ENCODE measurements at places on chromosomes 6 and 20. TPM values are rescaled to one million over a fixed set of nuclear protein-coding genes. Genes with fewer than 3 reads are reported as not detected.

Gene IRF4
- 2.0 TPM for total RNA-seq

GRCh38 chr20:50004229-50004628 lies 21.4 kb downstream of the SNAI1 start:
- DNase-seq = no peak

- DNase-seq = no peak
These were observed 16.2 kb downstream of the STAU1 start for GRCh38 chr20:49171909-49172308.

Gene PRDM13
- not detected for total RNA-seq

DNA sequence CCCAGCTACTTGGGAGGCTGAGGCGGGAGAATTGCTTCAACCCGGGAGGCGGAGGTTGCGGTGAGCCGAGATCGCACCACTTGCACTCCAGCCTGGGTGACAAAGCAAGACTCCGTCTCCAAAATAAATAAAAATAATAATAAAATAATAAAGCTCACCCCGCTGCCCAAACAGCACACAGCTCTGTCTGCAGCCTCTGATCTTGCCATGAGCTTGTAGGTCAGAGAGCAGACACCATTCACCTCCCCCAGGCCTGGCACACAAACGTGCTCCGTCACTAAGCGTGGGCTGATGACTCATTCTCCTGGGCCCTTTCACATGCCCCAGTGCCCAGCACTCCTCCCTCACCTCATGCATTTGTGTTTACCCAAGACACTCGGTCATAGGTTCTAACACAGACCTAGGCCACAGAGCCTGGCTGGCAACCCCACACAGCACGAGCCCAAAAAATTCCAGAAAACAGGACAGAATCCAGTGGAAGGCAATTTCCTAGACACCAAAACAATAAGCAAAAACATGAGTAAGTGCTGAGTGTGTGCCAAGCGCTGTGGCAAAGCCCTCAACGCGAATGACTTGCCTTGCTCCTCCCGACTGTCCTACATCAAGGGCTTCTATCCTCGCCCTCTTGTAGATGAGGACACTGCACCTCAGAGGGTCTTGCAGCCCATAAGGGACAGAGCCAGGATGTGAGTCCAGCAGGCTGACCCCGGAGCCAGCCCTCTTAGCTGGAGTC lies 18.0 kb downstream of the ATP9A start:
- DNase-seq = peak; percentile 76

Gene PRR18
- total RNA-seq = not detected

GRCh38 chr20:21388566-21388965 lies 8.8 kb downstream of the NKX2-4 start:
- DNase-seq = no peak

DNA sequence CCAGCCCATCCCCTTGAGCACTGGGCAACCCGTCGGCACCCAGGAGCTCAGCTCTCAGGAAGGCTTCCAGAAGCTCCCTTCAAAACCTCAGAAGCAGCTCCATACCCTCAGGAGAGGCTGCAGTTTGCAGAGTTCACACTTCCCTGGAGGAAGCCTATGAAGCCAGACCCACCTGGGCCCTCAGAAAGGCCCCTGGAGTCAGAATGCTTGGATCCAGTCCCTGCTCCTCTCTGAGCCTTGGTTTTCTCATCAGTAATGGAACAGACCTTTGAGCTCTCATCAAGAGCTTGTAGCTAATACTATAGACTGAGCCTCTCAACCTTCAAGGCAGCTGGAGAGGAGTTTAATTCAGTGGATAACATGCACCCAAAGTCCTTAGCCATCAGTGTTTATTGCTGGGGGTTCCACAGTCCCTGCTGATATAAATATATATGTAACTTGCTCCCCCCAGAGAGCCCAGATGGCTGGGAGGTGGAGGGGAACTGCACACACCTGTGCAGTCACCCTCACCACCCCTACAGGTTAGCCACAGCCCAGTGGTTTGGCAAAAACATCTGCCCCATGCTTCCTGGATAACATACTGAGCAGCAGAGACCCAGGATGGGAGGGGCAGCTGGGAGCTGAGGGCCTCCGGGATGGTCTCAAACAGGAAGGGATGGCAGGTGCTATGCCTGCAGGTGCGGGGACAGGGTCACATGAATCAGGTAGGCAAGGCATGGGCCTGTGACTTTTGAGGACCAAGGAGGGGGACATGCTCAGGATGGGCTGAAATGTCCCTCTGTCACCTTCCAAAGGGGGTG lies 120.1 kb downstream of the SNX5 start:
- DNase-seq = no peak

DNA sequence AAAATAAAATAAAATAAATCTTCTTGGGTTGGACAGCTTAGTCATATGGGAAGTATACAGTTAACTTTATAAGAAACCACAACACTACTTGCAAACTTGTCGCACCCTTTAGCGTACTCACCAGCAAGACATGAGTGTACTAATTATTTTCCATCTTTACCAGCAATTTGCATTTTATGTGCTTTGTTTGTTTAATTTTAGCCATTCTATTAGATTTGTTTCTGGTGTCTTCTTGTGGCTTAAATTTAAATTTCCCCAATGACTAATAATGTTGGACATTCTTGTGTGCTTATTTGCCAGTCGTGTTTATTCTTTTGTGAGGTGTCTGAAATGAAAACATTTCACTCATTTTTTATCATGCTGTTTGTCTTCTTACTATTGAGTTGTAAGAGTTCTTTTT lies 1172.2 kb upstream of the CITED2 start:
- no peak for DNase-seq

Gene IPCEF1
- total RNA-seq = 3.1 TPM

- no peak for DNase-seq
These were observed 206.3 kb downstream of the UNC5CL start for GRCh38 chr6:40832691-40833090.

Gene PREX1
- 3.6 TPM for total RNA-seq

DNA sequence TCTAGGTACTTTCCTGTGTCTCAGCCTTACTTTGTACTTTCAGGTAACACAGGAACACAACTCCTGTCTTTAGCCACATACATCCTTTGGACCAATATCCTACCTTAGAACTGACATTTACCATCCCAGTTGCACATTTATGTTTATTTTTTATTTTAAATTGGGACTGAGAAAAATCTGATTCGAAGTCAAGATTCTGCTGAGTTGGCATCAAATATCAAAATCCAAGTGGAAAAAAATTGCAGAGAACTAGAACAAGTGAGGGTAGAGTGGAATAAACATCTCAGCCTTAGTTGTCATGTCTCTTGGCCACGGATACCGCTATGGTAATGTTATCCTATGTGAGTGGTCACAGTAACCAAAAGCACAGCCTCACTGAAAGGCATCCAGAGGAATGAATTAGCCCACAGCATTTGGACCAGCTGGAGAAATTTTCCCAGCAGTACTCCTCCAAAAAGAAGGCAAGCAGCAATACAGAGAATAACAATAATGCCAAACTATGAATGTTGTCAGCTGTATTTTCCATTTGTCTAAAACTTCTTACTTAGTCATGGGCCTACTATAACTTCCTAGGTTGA lies 17.6 kb upstream of the EYA4 start:
- no peak for DNase-seq

DNA sequence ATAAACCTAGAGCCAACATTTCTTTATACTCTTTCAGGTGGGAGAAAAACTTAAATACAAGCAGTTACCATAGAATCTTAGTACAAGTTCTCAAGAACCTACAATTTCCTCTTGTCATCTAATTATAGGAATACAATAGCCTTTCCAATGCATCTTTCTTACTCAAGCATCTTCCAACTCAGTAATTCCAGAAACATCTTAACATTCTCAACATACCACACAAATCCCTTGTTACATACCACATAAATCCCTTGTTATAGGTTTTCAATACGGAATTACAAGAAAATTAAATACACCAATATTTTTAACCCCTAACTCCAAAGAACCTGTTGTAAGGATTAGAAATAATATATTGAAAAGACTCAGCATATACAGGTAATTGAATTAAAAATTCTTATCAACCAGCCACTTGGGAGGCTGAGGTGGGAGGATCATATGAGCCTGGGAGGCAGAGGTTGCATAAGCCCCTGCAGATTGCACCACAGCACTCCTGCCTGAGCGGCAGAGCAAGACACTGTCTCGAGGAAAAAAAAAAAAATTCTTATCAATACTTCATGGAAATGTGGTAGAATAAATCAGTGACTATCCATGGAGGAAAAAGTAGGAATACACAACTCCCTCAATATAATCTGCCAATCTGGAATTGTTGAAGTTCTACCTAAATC lies 127.5 kb upstream of the CCDC28A start:
- no peak for DNase-seq

Gene PAK1IP1
- 14.2 TPM for total RNA-seq
